Fibroblast of skin of left quadriceps (primary cell): ENCODE measurements at places on chromosomes 7 and 10.

DNA sequence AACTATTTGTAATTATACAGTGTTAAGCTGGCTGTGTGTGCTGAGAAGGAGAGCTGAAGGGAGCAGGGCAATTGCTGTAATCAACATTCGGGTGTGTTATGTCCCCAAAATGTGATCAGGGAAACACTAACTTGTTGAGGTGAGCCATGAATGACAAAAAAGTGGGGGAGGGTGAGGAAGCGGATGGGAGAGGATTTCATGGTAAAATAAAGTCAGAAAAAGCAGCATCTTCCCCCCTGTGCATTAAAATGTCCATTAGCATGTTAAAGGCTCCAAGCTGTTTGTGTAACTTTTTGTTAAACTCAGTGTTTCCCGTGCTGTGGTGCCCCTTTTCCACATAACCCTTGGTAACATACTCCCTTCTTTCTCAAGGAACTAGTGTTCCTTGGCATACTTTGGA, 84.9 kb downstream of the ARID5B start:
- no peak for DNase-seq

DNA sequence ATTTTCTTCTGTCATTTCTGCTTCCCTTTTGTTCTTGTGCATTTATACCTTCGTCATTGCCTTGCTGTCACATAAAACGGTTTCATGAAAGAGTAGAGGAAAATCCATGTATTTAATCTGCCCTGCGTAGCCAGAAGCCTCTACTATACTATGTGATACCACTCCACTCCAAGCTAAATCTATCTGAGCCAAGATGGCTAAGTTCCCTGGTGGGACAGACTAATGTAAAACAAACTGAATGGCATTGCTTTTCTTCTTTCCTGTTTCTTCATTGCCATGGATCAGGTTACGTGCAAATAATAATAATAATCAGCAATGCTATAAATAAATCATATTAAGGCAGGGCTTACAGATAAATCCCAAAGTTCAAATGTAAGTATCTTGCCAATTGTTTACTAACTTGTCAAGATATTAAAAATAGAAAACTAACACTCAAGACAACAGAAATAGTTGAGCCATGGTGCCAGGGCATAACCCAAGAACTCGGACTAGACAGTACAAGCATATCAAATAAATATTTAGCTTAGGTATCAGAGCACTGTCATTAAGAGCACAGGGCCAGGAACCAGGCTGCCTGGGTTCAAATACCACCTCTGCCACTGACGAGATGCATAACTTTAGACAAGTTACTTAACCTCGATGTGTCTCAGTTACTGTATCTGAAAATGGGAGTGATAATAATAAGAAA, 151.4 kb downstream of the PDE1C start:
- no peak for DNase-seq

- DNase-seq, result no peak
Measured at GRCh38 chr10:132395704-132396493, 1.1 kb upstream of the PWWP2B start.

DNA sequence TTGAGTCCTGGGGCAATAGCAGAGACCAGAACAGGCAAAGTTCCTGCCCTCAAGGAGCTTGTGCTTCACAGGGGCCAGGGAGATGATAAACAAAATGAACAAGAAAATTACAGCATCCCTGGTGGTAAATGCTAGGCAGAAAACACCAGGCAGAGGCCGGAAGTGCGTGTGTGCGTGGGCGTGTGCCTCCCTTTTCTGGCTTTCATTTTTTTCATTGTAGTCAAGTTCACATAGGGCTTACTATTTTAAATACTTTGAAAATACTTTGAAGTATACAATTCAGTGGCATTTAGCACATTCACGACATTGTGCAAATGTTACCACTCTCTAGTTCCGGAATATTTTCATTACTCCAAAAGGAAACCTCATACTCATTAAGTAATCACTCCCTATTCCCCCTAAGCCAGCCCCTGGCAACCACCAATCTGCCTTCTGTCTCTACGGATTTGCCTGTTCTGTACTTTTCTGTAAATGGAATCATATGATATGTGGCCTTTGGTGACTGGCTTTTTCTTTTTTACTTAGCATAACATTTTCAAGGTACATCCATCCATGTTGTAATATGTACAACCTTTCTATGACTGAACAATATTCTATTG, 88.1 kb upstream of the PDCD4 start:
- DNase-seq, result no peak

DNA sequence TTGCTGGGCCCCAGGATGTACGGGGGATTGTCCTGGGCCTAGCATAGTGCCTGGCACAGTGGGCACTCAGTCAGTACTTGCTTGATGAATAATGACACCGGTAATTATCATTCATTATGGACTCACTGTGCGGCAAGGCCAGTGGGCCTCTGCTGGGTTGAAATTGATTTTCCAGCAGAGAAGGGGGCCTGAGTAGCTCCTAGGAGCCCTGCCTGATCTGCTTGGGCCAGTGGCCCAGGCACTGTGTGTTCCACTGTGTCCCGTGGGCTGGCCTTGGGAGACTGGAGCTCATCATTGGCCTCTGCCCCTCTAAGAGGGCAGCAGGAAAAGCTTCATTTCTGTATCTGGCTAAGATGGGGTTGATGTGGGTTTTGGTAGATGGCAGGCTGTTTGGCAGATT, 1.4 kb downstream of the CHST3 start:
- no peak for DNase-seq

DNA sequence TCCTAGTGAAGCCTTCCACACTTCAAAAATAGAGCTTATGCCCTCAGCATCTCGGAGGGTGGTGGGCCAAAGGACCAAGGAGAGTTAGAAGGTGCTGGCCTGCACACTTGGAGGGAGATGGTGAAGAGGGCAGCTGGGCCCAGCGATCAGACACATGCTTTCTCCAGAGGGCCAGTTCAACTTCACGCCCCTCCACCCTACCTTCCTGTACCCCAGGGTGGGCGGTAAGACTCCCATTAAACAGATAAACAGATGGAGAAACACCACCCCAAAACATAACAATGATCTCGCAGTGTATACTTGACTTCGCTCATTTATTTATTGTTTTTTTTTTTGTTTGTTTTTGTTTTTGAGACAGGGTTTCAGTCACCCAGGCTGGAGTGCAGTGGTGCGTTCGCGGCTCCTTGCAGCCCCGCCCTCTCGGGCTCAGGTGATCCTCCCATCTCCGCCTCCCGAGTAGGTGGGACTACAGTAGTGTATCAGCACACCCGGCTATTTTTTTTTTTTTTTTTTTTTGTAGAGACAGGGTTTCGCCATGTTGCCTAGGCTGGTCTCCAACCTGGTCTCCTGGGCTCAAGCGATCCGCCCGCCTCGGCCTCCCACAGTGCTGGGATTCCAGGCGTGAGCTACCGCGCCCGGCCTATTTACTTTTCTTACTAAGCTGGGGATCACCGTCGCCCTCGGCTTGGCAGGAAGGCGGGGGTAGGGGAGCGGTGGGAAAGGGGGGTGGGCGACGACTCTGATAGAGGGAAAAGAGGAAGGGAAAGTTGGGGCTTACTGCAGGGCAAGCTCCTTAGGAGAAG, 1.8 kb downstream of the C10orf95 start:
- no peak for DNase-seq
